B cell (primary cell): ENCODE measurements at places on chromosomes 16 and 17.

- peak; percentile 53 for DNase-seq
Measured at GRCh38 chr16:50709061-50709684, 15.8 kb downstream of the NOD2 start.

GRCh38 chr16:47873434-47873833, 282.4 kb downstream of the ABCC12 start:
- DNase-seq: no peak

DNA sequence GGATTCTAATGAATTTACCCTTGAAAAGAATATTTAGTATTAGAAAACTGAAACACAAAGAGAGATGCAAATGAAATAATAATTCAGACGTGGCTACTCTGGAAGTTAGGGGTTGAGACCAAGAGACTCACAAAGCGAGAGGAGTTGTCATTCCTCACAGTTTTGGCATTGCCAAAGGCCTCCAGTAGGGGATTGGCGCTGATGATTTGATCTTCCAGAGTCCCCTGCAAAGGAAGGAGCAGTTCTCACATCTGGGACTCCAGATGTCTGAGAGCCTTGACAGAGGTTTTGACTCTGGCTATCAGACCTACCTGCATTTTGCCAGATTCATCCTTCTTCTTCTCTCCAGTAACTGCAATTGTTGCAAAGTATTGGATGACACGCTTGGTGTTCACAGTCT, 6.6 kb downstream of the MYH8 start:
- DNase-seq: no peak

DNA sequence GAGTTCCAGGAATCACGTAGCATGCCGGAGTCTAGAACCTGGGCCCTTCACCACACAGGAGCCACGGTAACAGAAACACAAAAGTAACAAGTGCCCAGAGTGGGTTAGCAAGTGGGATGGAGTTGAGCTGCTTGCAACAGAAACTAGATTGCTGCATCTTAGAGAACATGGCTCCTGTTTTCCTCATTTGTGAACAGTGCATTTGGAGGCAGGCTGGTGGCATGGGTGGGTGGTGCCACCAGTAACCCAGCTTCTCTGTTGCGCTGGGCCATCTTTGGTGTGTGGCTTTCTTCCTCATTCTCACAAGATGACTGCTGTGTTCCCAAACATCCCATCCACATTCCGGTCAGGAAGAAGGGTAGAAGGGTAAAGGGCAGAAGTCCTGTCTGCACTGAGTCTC, 95.5 kb downstream of the KATNIP start:
- no peak for DNase-seq

DNA sequence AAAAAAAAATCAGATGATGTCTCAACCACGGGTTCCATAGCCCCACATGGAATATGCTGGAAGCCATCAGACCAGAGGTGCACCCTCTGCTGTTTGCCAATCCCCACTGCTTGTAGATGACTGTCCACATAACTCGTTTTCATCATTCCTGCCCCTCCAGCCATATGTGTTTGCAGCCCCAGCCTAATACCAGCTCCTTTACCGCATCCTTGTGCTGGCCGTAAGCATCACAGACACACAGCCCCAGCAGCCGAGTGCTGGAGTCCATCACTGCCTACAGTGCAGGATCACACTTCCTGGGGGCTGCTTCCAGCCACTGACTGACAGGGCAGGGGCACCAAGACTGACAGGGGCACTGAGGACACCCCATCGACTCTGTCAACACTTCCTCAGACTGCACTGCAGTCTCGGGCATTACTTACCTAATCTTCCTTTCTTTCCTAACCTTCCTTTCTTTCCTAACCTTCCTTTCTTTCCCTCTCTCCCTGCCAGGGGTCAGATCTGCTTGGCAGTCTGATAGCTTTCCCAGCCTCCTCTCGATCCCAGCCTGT, 5.0 kb downstream of the RCVRN start:
- DNase-seq: no peak

DNA sequence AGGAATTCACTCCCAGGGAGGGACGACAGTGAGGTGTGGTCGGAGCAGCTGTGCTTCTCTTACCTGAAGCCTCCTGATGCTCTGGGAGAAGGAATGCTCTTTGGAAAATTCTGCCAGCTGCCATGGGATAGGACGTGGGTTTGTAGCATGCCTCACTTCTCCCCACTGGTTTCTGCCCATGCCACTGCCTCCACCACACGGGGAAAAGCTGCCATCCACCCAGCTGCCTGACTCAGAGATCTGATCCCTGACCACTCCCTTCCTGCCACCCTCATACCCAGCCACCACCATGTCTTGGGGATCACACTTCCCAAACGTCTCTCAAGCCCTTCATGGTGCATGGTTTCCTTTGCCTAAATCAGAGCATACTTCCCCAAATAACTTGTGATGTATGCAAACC, 80.0 kb downstream of the CPPED1 start:
- DNase-seq: no peak

- DNase-seq: no peak
Measured at GRCh38 chr17:21677911-21678310, 14.4 kb upstream of the KCNJ18 start.

DNA sequence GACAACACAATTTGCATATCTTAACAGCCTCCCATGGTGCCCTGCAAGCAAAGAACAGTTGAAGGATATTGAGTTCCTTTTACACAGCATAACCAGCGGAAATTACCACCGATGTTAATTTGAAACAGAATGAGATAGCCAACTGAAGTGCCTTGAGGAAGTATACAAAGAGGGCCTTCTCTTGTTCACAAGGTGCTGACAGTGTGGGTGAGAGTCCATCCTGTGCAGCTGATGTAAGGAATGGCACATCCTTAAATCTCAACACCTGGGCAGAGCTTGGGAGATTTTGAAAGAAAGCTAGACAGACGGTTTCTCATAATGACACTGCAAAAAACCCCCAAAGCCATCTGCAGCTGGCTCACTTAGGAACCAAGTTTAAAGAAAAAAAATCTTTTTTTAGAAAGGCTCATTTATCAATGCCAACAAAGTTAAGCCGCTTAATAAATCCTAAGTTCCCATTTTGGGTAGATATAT, 818.6 kb downstream of the KCNJ2 start:
- no peak for DNase-seq

- DNase-seq: no peak
Measured at GRCh38 chr16:59148769-59149155, 414.6 kb upstream of the GOT2 start.

GRCh38 chr16:68737046-68737729, at the start of gene CDH1:
Gene CDH1 (plus strand): TSS chr16:68737292. CDS start chr16:68737416, 124 bp downstream.
- DNase-seq: peak; percentile 35
